ENCODE measurements at places on chromosomes 3 and 15. TPM values are rescaled to one million over a fixed set of nuclear protein-coding genes. Genes with fewer than 3 reads are reported as not detected.

DNA sequence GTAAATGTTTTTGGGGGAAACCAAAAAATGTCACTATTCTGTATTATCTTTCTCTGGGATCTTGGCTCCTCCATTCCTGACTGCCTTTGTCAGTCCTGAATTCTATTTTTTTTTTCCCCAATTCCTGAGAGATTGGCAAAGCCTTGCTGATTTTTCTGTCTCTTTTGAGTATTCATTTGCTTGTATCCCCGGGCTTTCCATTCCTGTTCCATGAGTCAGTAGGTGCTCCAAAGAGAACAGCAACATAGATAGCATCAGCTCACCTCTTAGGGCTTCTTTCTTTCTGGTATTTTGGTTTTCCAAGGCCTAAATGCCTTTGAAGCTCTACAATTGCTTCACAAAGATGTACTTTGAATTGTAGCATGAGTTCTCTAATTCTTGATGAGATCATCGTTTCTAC lies 271.7 kb upstream of the LRRC3B start:
- H3K36me3 ChIP-seq, result no peaks in the 10 kb centered on the region
- no peak for DNase-seq
- H3K27me3 ChIP-seq, result no peaks in the 10 kb centered on the region
- no peak overlapping the region for H3K4me3 ChIP-seq
- no peaks in the 10 kb centered on the region for H3K4me1 ChIP-seq

- H3K4me3 ChIP-seq, result no peak overlapping the region
- no peak overlapping the region for H3K27ac ChIP-seq
- no peak for DNase-seq
- H3K27me3 ChIP-seq, result peaks cover 13% of the 10 kb centered on the region
- H3K4me1 ChIP-seq, result peaks cover 2% of the 10 kb centered on the region
These were observed 51.4 kb upstream of the SLC7A14 start for GRCh38 chr3:170637306-170637705.

DNA sequence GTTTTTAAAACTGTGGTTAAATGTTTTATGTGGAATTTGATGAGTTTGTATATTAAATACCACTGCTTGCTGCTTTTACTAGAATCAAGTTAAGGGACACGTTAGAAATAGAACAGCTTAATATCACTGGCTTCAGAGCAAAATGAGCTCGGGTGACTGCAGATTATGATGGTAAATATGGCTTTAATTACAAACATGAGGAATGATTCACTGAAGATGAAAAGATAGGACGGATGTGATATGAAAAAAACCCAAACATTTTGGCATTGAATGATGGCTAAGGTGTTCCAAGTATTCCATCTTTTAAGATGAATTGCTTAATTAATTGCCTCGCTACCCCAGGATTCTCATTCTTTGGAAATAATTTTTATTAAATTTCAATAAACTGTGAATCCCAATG lies 33.7 kb downstream of the SLC24A1 start:
- H3K36me3 ChIP-seq, result peaks cover 9% of the 10 kb centered on the region
- no peaks in the 10 kb centered on the region for H3K27me3 ChIP-seq

DNA sequence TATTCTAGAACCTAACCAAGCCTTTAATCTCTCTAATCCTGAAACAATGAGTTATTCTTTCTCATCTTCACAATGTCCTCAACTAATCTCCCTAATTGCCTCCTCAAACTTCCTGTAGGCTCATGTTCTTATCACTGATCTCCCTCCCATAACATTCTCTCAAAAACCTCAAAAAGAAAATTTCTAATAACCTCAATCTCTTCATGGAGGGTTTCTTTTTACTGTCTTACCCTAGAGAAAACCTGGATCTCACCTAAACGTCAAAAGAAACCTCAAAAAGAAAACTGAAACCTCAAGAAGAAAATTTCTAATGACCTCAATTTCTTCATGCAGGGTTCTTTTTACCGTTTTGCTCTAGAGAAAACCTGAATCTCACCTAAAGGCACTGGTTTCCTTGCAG lies 150.2 kb downstream of the GSK3B start:
- H3K36me3 ChIP-seq, result peaks cover 7% of the 10 kb centered on the region
- peaks cover 29% of the 10 kb centered on the region for H3K4me1 ChIP-seq
- no peak for DNase-seq
- H3K4me3 ChIP-seq, result no peak overlapping the region
- peak overlapping the region; percentile 40 for H3K27ac ChIP-seq
- no peaks in the 10 kb centered on the region for H3K27me3 ChIP-seq

GRCh38 chr3:107523539-107524325 lies 970 bp downstream of the BBX start:
- H3K27me3 ChIP-seq, result no peaks in the 10 kb centered on the region
- DNase-seq, result peak; percentile 73
- peak overlapping the region; percentile 97 for H3K4me3 ChIP-seq

- no peaks in the 10 kb centered on the region for H3K36me3 ChIP-seq
- no peak within 1 kb of the TSS for H3K27ac ChIP-seq
- H3K4me1 ChIP-seq, result peaks cover 2% of the 10 kb centered on the region
- H3K27me3 ChIP-seq, result peaks cover 33% of the 10 kb centered on the region
- peak; percentile 42 for DNase-seq
- peak within 1 kb of the TSS; percentile 25 for H3K4me3 ChIP-seq
These were observed at the start of gene ILDR1 for GRCh38 chr3:122021811-122022401. TSS of gene ILDR1 (minus strand) at chr3:122022247. CDS start at chr3:122022077, 170 bp downstream.

DNA sequence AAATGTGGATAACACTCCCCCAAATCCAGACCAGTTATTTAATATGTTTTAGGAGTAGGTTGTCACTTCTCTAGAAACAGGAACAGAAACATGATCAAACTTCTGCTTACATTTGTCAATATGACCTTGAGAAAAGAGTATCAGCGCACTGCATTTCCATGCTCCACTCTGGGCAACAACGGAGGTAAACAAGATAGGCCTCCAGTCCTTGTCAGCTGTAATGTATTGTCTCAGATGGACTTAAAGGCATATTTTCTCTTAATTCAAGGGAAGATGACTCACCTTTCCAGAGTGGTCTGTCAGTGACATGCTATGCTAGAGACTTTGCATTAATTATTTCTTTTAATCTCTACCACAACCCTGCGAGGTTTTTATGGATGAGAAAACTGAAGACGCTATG lies 51.6 kb upstream of the TCF12 start:
- H3K27ac ChIP-seq, result no peak overlapping the region
- H3K4me1 ChIP-seq, result no peaks in the 10 kb centered on the region
- no peak overlapping the region for H3K4me3 ChIP-seq
- H3K27me3 ChIP-seq, result no peaks in the 10 kb centered on the region
- no peaks in the 10 kb centered on the region for H3K36me3 ChIP-seq
- DNase-seq, result no peak

DNA sequence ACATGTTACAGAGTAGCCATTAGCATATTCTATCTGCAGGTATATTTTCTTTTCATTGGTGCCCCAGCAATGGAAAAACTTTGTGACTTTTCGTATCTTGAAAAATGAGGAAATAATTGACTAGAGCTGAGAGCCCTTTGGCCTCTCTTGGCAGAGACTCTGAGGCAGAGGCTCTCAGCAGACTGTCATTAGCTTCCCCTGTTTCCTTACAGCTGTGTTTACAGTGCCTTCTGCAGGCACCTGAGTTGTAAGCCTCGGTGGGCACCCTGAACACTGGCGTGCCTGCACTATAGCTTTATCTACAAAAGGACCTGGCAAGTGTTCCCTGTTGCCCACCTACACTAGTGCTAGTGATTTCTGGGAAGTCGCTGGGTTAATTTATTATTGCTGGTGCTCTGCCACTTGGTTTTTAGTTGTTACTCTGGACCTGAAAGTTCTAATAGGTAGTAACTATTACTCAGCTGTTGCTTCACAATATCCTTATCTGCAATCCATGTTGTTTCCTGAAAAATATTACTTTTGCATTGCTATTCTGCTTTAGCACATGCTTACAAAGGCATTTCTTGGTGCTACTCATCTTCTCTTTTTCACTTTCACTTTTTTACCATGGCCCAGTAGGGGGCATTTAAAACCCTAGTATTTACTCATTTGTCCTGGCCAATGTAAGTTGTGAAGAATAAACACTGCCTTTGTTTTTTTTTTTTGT lies 7.8 kb upstream of the GPR171 start:
- peaks cover 58% of the 10 kb centered on the region for H3K4me1 ChIP-seq
- H3K36me3 ChIP-seq, result peaks cover 4% of the 10 kb centered on the region
- DNase-seq, result peak; percentile 20
- peak overlapping the region; percentile 41 for H3K4me3 ChIP-seq
- H3K27me3 ChIP-seq, result no peaks in the 10 kb centered on the region
- H3K27ac ChIP-seq, result peak overlapping the region; percentile 89

DNA sequence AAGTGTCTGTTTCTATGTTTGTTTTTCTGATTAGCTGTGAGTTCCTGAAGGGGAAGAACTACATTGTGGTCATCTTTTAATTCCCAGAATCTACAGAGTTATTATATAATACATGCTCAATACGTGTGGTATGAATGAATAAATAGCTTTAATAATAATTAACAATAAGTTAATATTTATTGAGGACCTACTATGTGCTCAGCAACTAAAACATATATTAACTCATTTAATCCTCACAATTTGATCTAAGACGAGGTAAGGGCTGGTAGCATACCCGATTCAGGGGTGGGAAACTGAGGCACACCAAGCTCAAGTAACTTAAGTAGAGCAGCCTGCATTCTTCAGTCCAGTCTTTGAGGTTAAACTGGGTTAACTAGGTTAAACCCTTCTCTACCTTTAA lies 553.8 kb downstream of the FOXP1 start:
- H3K4me3 ChIP-seq, result no peak overlapping the region
- H3K4me1 ChIP-seq, result peaks cover 83% of the 10 kb centered on the region
- H3K36me3 ChIP-seq, result peaks cover 72% of the 10 kb centered on the region
- peak overlapping the region; percentile 78 for H3K27ac ChIP-seq
- H3K27me3 ChIP-seq, result no peaks in the 10 kb centered on the region
- no peak for DNase-seq

GRCh38 chr3:138687236-138687635 lies 78.7 kb downstream of the FAIM start:
- H3K4me1 ChIP-seq, result peaks cover 12% of the 10 kb centered on the region
- DNase-seq, result no peak
- H3K27me3 ChIP-seq, result no peaks in the 10 kb centered on the region
- H3K4me3 ChIP-seq, result no peak overlapping the region
- H3K27ac ChIP-seq, result peak overlapping the region; percentile 77

DNA sequence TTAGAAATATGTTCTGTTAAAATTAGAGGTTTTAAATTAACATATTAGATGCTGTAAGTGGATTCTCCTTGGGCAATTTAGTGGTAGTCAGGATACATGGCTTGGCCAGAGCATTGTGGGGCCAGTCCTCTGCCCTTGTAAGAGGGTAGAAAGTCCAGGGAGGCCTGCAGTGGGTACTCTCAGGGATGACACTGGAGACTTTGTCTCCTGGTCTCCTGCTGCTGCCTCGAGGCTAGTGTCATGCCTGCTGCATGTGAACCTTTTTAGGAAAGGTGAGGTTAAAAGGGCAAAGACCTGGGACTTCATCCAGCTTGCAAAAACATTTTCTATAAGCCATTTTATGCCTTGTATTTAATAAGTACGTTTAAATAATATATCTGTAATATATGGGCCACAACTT lies 96.8 kb upstream of the PROK2 start:
- H3K4me3 ChIP-seq, result no peak overlapping the region
- H3K36me3 ChIP-seq, result no peaks in the 10 kb centered on the region
- no peaks in the 10 kb centered on the region for H3K4me1 ChIP-seq
- H3K27me3 ChIP-seq, result peaks cover 11% of the 10 kb centered on the region
- no peak for DNase-seq

DNA sequence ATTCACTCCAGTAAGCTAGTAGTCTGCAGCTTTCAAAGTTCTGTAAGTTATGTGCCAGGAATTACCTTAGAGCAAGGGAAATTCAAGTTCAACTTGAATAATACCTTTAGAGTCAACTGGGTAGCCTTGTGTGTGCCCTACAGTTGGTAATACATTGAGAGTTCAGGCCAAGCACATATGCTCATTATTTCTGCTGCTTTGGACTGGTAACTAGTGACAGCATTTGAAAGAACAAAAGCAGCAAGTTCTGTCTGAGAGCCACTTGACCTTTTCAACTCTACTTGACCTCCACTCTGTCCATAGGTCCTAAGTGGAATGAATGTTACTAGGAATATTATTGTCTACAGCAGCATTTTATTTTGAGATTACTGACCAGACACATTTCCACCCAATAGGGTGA lies 723.5 kb downstream of the NLGN1 start:
- no peaks in the 10 kb centered on the region for H3K27me3 ChIP-seq
- H3K4me1 ChIP-seq, result no peaks in the 10 kb centered on the region
- H3K4me3 ChIP-seq, result no peak overlapping the region
- no peak for DNase-seq
- H3K36me3 ChIP-seq, result no peaks in the 10 kb centered on the region

CD200R1 gene
- 1.4 TPM for total RNA-seq

ZNF502 gene
- 2.4 TPM for total RNA-seq

PAQR5 gene
- not detected for total RNA-seq

STOML1 gene
- total RNA-seq, result 6.3 TPM

CLDN11 gene
- not detected for total RNA-seq

Measured in activated CD4-positive, alpha-beta T cell treated with anti-CD3 and anti-CD28 coated beads for 36 hours (primary cell).